LHCN-M2 (cell line): ENCODE measurements at places on chromosomes 11 and 22. TPM values are rescaled to one million over a fixed set of nuclear protein-coding genes. Genes with fewer than 3 reads are reported as not detected.

DNA sequence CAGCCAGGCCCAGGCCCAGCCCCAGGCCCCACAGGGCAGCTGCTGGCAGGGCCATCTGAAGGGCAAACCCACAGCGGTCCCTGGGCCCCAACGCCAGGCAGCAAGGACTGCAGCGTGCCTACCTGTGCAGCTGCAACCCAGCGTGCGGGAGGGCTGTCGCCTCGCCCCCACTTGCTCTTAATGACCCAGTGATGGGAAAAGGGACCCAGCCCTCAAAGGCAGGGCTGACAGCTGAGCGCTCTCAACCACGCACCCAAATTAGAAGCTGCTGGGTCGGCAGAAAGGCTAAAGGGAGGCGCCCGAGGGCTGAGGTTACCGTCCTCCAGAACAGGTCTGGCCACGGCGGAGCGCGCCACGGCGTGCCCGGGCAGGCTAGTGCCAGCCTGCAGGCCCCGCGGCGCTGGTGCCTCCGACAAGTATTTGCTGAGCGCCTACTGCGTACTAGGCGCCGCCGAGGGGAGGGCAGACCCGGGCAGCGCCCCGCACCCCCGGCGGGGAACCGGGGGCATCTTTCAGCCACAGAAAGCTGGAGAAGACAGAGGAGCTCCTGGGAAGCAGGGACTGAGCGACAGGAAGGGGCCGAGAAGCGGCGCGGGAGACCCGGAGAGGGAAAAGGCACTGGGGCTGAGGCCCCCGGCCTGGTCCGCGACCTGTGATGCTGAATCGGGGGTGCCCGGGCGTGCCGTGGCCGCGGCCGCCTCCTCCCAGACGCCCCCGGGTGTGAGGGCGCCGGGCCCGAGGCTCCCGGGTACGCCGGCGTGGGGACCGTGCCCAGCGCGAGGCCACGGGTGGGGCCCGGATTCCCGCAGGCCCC lies 773 bp downstream of the HRAS start:
- no peak for DNase-seq

- DNase-seq: no peak
Observed at GRCh38 chr11:79047321-79047720, 393.5 kb downstream of the TENM4 start.

- no peak for DNase-seq
Observed at GRCh38 chr11:1513326-1514296, 27.0 kb upstream of the MOB2 start.

DNA sequence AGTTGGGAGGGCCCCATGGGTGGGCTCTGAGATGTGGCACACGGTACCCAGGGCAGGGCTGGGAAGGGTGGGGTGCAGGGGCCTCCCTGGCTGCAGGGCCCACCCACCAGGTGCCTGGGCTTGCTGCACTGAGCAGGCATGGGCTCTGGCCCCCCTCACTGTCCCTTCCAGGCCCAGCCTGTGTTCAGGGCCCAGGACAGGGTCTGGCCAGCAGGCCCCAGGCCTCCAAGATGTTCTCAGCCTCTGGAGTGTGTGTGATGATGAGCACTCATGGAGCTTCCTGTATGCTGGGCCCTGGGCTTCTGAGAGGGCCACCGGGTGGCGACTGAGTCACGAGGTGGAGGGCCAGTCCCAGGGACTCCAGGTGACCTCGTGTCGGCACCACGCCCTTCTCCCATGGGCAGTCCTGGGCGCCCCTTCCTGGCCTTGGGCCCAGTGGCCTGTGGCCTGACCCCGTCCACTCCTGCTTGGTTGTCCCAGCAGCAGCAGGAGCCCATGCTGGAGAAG lies 55.9 kb upstream of the CCDC188 start:
- no peak for DNase-seq

DNA sequence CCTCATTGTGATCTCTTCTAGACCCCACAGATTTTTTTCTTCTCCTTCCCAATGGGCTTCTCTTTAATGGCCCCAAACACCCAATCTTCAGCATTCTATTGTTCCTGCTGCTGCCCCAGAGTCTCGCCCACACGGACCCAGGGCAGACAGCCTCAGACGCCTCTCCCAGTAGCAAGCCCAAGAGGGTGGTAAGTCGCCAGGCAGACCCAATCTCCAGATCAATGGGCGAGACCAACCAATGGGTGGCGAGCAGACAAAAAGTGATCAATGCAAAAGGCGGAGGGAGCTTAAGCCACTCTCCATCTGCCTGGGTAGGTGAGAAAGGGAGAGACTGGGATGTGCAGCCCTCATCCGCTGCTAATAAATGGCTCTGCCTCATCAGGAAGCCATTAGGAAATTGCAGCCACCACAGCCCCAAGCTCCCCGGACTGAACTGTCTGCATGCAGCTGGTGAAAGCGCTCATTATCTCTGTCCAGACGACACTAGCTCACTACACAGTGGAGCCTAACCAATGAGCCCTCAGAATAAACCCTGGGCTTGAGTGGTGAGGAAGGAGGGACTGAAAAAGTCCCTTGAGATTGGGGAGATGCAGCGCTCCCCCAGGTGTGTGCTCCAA lies 81.8 kb downstream of the ETS1 start:
- no peak for DNase-seq

DNA sequence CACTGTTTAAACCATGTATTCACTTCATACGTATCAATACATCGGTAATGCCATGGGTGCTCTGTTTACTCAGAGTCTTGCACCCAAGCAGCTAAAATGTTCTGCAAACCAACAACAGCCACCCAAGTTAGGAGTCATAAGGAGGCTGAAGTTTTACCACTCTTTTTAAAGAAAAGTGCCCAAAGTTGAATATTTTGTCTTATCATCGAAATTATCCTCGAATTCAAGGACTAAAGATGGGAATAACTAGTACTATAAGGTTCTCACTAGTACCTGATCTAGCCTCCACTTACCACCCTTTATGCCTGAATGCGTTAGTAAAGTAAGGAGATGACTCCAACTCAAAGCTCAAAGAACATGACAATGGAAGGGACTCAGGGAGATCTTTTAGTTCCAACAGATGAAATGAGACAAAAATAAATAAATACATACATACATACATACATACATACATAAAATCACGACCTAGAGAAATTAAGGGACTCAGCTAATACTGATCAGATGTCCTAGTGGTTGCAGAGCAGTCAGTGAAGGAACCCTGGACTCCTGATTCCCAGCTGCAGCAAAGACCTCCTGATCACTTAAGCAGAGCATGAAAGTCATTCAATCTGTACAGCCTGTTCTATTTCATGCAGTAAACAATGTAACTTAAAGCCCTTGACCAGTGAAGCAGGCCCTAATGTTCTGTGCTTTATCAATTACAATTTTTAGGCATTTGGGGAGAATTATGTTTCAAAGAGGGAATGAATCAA lies 7.7 kb downstream of the OSBP start:
- DNase-seq: no peak

DNA sequence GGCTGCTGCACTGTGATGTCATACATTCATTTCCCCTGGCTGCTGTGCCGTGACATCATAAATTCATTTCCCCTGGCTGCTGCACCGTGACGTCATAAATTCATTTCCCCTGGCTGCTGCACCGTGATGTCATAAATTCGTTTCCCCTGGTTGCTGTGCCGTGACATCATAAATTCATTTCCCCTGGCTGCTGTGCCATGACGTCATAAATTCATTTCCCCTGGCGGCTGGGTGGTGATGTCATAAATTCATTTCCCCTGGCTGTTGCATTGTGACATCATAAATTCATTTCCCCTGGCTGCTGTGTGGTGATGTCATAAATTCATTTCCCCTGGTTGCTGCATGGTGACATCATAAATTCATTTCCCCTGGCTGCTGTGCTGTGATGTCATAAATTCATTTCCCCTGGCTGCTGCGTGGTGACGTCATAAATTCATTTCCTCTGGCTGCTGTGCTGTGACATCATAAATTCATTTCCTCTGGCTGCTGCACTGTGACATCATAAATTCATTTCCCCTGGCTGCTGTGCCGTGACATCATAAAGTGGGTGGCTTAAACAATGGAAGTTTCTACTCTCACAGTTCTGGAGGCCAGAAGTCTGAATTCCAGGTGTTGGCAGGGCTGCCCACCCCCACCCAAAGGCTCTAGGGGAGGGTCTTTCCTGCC lies 301.1 kb downstream of the SHANK2 start:
- no peak for DNase-seq

The SIK2 gene
- total RNA-seq: 11.3 and 12.2 TPM in 2 replicates

DNA sequence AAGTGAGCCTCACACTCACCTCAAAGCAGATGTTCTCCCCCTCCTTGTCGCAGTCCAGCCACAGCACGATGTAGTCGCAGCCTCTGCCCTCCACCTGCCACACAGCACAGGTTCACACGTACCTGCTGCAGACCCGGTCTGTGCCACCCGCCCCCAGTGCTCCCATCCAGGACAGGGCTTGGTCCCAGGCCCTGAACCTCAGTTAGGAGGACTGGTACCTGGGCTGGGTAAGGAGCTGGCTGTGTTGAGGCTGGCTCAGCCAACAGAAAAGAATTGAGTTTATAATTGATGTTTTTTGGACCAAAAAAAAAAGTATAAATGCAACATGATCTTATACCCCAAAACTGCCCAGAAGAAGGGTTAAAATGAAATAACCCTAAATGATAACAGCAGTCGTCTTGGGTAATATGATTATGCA lies 10.7 kb downstream of the TOP3B start:
- no peak for DNase-seq

GRCh38 chr11:30758012-30758411 lies 171.9 kb upstream of the MPPED2 start:
- DNase-seq: peak; percentile 51

The MGAT3 gene
- under 0.01 TPM in 1 of 2 replicates, not detected in the other for total RNA-seq

DNA sequence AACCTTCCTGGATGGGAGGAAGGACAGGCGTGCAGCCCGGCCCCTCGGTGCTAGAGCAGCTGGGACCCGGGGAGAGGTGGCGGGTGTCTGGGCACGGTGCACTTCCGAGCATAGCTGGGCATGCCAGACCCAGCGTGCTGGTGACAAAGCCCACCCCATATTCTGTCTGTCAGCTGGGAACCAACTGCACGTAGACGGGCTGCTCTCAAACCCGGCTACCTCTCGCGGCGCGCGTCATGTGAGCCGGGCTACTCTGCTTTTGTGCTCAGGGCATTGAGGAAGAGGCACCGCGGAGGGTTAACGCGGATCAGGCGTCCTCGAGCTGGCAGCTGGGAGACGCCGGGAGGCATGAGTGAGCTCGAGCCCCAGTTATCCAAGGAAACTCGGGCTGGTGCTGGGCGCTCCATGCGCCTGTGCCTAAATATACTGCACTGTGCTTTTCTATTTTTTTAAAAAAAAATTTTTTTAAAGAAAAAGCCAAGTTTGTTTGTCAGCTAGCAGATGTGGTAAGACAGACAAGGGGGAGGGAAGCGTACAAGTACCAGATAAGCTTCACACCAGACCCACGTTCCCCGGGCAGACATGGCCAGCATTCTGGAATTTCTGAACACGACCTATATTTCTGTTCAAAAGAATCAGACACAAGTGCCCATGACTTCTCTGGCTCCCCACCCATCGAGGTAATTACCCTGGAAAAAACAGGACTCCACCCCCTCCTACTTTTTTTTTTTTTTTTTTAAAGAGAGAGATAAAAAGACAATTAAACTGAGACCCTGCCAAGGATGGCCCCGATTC lies 425.6 kb downstream of the SHANK2 start:
- DNase-seq: peak; percentile 2

DNA sequence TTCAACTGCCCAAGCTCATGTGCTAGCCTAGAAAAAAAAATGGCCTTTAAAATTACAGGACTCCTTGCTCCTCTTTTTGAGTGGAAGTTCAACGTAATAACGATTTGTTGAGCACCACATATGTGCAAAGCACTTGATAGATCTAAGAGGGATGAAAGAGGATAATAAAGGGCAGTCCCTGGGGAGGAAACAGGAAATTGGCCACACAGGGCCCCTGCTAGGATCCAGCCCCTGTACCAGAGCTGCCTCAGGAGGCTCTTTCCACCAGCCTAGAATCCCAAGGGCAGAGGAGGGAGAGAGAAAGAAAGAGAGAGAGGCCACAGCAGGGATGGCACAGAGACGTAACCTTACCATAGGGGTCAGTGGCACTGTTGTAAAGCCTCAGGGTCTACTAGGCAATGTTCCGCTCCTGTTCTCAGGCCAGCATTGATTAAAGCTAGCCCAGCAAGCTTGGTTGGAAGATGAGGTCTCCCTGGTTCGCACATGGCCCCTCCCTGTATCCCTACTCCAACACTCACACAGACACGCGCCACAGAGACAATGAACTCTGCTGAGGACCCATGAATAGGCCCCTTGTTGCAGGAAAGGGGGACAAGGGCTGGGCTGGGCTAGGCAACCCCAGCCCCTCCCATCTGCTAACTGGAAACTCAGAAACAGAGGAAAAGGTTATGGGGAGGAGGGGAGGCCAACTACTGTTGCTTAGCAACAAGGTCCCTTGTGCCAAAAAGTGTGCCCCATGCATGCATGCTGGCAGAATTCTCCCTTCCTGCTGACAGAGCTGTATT lies at the start of gene TMPRSS5:
TSS of gene TMPRSS5 (minus strand) at position 438 of the 785 bp plus-strand sequence. CDS start at position 354, 84 bp downstream.
- no peak for DNase-seq

- DNase-seq: no peak
Observed at GRCh38 chr11:10673501-10674062, 20.0 kb downstream of the IRAG1 start.

The TNNT3 gene
- 1.9 TPM in 1 of 2 replicates, not detected in the other for total RNA-seq

- DNase-seq: no peak
Observed at GRCh38 chr11:22851477-22851876, 8.8 kb downstream of the CCDC179 start.

The XKR3 gene
- total RNA-seq: not detected in 2 replicates

GRCh38 chr22:44523981-44524759 lies 26.1 kb upstream of the RTL6 start:
- peak; percentile 96 for DNase-seq

DNA sequence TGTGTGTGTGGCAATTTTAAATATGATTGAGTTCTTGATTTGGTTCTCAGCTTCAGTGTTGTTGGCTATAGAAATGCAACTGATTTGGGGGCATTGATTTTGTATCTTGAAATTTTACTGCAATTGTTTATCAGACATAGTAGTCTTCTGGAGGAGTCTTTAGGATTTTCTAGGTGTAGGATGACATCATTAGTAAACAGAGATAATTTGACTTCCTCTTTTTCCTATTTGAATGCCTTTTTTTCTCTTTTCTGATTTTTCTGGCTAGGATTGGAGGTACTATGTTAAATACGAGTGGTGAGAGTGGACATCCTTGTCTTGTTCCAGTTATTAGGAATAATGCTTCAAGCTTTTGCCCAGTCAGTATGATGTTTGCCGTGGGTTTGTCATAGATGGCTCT lies 124.9 kb downstream of the MSANTD4 start:
- no peak for DNase-seq

- DNase-seq: peak; percentile 31
Observed at GRCh38 chr11:71499546-71499945, 27.5 kb upstream of the KRTAP5-7 start.

The FJX1 gene
- total RNA-seq: 52.2 and 73.8 TPM in 2 replicates

The PIH1D2 gene
- total RNA-seq: 1.5 and 2.0 TPM in 2 replicates
